ENCODE measurements at places on chromosomes 12 and 14.

GRCh38 chr12:58425481-58426392 lies 484.4 kb downstream of the ATP23 start:
- no peak for DNase-seq

- DNase-seq: no peak
Measured at GRCh38 chr12:93127107-93127560, 198.0 kb upstream of the EEA1 start.

DNA sequence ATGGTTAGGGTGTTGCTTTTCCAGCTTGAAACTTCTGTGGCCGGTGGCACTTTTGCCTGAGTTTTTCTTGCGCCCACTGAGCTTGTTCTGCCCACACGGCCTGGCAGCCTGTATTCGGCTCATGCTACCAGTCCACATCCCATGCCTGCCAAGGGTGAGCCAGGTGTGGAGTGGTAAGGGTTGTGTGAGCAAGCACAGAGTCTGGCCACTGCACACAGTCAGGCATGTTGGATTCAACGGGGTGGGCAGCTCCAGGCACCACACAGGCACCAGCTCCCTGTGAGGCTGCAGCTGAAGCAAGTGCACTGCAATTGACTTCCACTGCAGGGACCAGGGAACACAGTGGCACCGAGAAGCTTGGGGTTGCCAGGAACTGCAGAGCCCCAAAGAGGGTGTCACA lies 18.8 kb upstream of the NTS start:
- no peak for DNase-seq

DNA sequence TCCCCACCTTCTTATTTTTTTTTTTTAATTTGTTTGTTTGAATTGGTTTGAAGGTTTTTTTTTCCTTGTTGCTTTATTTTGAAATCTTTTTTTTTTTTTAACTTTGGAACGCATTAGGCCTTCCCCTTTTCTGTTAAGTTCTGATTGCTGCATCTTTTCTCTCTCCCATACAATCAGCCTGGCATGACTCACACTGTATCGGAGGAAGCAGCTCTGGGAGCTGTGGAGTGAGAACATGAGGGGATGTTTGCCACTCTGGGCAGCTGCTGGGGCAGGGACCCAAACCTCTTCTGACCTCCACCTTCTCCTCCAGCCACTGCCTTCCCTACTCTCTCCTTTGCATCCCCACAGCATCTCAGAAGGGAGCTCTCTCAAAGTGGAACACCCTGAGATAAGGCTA lies 160.3 kb upstream of the FKBP4 start:
- no peak for DNase-seq

DNA sequence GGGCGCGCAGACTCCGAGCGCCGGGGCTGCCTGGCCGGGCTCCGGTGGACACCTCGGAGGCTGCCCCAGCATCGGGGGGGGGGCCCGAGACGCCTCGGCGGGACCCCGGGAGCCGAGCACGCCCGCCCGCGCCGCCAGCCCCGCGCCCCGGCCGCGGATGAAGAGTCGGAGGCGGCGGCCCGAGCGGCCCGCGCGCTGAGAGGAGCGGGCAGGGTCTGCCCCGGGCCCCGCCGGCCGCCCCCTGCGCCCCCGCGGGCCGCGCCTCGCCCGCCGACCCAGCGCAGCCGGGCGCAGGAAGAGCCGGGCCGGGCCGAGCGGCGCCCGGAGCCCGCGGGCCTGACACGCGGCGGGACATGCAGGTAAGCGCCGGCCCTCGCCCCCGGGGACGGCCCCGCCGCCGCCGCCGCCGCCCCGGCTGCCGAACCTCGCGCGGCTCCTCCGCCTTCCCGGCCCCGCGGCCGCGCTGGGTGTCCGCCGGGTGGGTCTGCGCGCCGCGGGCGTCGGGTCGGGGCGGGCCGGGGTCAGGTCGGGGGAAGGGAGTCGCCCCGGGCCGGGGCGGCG lies 63.7 kb downstream of the FBXL14 start:
- no peak for DNase-seq

DNA sequence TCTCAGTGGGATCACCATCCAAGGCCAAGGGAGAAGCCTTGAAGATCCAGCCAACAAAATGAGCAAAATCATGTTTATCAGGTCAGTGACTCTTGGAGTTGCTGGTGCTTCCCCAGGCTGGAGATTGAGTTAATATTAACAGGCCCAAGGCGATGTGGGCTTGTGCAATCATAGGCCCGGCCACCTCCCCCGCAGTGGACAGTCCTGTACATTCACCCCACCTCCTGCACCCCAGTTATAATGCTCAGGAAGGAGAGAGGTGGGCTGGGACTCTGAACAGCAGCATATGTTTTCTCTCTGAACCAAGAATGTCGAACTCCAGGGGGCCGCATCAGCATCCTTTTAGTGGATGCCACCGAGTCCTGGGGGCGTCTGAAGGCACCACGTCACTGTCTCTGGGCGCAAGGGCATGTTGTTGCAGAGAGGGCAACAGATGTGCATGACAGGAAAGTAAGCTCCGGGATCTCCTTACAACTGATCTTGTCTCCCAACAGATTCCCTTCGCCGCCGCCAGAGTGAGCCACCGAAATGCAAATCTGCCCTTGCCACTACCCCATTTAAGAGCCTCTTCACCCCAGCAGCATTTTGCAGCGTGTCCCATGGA lies 32.2 kb upstream of the SERPINA6 start:
- no peak for DNase-seq

GRCh38 chr12:70430400-70430799 lies 64.3 kb downstream of the KCNMB4 start:
- no peak for DNase-seq
